ENCODE measurements at places on chromosomes 2 and 18. TPM values are rescaled to one million over a fixed set of nuclear protein-coding genes. Genes with fewer than 3 reads are reported as not detected.

UCN gene
- not detected for total RNA-seq

SOX11 gene
- not detected for total RNA-seq

METAP1D gene
- total RNA-seq: 8.1 TPM

TEKT4 gene
- total RNA-seq: not detected

AKAIN1 gene
- total RNA-seq: not detected

GPR35 gene
- total RNA-seq: 0.33 TPM

APLF gene
- 2.4 TPM for total RNA-seq

SLC5A7 gene
- not detected for total RNA-seq

ZSWIM2 gene
- total RNA-seq: not detected

SERPINB4 gene
- not detected for total RNA-seq

AGXT gene
- total RNA-seq: not detected

NAGK gene
- total RNA-seq: 125 TPM

ACSL3 gene
- 142 TPM for total RNA-seq

NTSR2 gene
- not detected for total RNA-seq

SERPINB11 gene
- not detected for total RNA-seq

ALK gene
- not detected for total RNA-seq

RPRM gene
- not detected for total RNA-seq

LYG1 gene
- total RNA-seq: 0.35 TPM

FEV gene
- total RNA-seq: not detected

TMEM18 gene
- 23.7 TPM for total RNA-seq

PRKAG3 gene
- total RNA-seq: not detected

UGT1A4 gene
- total RNA-seq: not detected

C2orf76 gene
- total RNA-seq: 12.1 TPM

IL1B gene
- total RNA-seq: not detected

NFE2L2 gene
- total RNA-seq: 59.5 TPM

M1AP gene
- total RNA-seq: not detected

DES gene
- total RNA-seq: not detected

CD8A gene
- not detected for total RNA-seq

TMEM37 gene
- total RNA-seq: 2.9 TPM

COL4A3 gene
- total RNA-seq: not detected

HOXD4 gene
- 13.7 TPM for total RNA-seq

ALPP gene
- not detected for total RNA-seq

PMAIP1 gene
- total RNA-seq: 13.5 TPM

CCBE1 gene
- total RNA-seq: not detected

TSHZ1 gene
- 11.4 TPM for total RNA-seq

SLC16A14 gene
- 0.22 TPM for total RNA-seq

IL36B gene
- not detected for total RNA-seq

NPHP1 gene
- total RNA-seq: 6.1 TPM

B3GNT2 gene
- total RNA-seq: 21.2 TPM

CMPK2 gene
- 0.69 TPM for total RNA-seq

RRM2 gene
- total RNA-seq: 220 TPM

IL1R1 gene
- total RNA-seq: 5.5 TPM

Data from endothelial cell of umbilical vein (primary cell).